ENCODE measurements at places on chromosomes 16 and 17.

- no peak for DNase-seq
These were observed 157.6 kb downstream of the CPPED1 start for GRCh38 chr16:12646098-12646489.

DNA sequence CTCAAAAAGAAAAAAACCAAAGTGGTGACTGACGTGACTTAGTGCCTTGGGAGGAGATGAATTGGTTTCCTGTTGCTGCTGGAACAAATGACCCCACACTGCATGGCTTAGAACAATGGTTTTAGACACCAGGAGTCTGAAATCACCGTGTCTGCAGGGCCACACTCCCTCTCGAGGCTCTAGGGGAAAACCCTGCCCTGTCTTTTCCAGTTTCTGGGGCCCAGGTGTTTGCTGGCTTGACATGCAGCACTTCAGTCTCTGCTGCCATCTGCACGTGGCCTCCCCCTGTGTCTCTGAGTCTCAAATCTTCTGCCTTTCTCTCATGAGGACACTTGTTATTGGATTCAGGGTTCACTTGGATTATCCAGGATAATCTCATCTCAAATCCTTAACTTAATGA lies 323.8 kb upstream of the TNRC6C start:
- no peak for DNase-seq

DNA sequence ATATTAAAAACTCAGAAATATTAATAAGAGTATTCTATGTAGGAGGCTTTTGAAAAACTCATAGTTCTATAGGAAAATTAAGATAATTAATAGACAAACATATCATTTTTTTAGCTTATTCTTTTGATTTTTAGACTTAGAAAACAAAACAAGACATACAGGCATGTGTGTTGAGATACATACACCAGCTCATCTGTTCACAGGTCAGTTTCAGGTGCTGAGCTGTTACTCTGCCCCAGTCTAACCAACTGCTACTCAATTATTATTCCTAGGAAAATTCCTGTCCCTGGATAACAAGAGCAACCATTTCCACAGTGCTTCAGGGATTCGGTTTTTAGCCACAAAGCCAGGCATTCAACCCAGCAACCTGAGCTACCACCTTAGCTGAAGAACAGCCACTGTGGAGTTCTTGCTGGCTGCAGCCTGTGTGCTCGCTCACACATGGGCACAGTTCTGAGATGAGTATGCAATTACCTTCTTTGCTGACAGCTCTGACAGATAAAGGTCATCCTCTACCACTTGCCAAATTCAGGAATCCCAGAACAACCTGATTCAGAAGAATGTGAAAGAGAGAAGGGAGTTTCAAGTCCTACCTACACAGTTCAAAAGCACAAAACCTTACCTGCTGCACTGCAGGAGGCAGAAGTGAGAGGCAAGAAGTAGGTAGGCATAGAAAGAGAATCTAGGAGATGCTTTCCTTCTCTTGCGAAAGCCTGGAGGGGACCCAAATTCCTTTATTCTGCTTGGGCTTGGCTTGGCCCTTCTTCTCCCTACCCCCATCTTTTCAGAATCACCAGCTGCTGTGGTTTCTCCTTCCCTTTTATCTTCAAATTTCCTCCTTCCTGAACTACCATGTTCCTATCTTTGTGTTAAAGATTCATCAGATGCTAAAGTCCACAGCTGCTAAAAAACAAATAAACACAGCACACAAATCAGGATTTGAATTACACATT lies 62.7 kb downstream of the TEX2 start:
- DNase-seq: no peak

DNA sequence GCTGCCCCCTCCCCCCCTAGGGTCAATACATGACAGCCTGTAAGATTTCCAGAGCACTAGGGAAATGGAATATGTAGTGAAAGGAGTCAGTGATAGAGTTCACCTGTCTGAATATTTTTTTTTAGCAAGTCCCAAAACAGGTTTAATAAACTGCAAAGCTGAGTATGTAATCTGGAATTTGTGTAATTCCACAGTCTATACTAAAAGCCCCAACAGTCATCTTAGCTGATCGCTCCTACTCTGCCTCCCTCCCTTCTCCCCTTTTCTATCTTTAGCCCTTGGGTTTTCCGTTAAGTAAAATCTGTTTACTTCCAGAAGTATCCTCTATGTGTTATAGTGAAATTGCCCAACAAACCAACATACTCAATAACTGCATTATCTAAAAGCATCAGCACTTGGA lies 3.5 kb downstream of the CDH13 start:
- DNase-seq: no peak

GRCh38 chr16:30104090-30104489 lies 8.1 kb upstream of the YPEL3 start:
- DNase-seq: no peak

- DNase-seq: no peak
These were observed 43.8 kb upstream of the ARHGAP44 start for GRCh38 chr17:12745486-12745885.

DNA sequence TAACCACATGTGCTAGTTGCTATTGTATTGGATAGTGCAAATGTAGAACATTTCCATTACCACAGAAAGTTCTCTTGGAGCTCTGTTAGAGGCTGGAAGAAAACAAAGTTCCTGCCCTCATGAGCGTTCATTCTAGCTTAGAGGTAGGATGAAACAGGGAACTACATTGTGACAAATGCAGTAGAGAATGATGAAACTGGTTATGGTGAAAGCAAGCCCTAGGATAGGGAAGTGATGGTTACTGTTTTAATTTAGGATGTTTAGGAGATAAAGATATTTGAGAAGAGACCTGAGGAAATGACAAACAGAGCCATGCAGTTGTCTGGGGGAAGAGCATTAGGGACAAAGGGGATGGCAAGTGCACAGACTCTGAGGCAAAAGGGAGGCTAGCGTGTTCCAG lies 50.7 kb downstream of the AATF start:
- no peak for DNase-seq

DNA sequence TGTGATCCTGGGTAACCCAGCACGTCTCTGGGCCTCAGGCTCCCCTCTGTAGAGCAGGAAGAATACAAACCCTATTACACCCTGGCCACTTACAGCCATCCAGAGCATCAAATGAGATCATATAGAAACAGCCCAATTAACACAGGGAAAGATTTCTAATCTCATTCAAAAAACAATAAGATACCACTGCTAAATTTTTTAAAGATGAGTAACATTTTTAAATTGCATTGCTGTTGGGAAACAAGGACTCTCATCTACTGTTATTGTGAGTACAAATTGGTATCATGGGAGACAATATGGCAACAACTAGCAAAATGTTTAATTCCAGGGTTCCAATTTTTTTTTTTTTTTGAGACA lies 41.1 kb downstream of the SRL start:
- no peak for DNase-seq

DNA sequence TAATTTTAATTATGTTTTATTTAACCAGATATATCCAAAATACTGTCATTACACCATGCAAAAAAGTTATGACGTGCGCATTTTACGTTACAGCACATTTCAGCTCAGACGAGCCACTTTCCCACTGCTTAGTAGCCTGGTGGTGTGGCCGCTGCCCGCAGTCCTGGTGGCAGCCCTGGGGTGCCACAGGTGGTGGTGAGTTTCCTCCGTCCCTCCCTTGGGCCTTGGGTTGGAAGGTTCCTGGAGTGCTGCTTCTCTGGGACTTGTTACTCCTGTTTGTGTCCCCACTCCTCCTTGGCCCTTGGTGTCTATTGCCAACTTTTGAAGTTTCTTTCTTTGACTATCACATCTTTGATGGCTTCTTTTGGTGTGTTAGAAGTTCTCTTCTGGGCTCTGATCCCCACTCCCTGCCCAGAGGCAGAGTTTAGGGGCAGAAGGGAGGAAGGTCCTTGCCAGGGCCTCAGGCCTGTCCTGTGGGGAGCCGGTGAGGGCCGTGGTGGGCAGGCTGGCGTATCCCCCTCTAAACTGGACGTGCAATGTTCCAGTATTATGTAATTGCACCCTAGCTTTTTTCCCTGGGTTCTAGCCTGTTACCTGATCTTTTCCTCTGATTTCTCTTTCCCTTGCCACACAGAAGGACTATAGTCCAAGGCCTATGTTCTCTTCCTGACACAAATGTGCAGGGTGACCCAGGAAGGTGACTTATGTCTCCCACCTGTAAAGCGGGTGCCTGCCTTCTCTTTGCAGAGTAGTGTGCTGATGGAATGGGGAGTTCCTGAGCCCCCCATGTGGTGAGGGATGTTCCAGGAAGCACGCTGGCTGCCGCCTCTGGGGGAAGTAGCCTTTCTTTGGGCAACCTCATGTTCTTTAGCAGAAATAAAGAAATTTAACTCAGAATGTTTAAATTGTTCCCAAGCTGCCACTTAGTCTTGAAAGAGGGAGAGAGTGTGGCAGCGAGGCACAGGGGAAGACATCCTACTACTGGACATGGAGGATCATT lies 8.4 kb downstream of the MPRIP start:
- no peak for DNase-seq
